Left lobe of liver (tissue), 2 donors: ENCODE measurements at places on chromosomes 2 and 18. TPM values are rescaled to one million over a fixed set of nuclear protein-coding genes. Genes with fewer than 3 reads are reported as not detected.

GRCh38 chr2:239857591-239857990, 167.6 kb downstream of the NDUFA10 start:
- DNase-seq = no peak

GRCh38 chr18:9521770-9522169, 46.5 kb downstream of the RALBP1 start:
- no peak for DNase-seq

C18orf63 gene
- not detected for total RNA-seq

SERPINB13 gene
- total RNA-seq = not detected

DNAJC5G gene
- not detected for total RNA-seq

- no peak for DNase-seq
Measured at GRCh38 chr18:79030680-79031079, 38.5 kb upstream of the ATP9B start.

GRCh38 chr2:168525716-168526446, 69.8 kb downstream of the CERS6 start:
- no peak for DNase-seq

DNA sequence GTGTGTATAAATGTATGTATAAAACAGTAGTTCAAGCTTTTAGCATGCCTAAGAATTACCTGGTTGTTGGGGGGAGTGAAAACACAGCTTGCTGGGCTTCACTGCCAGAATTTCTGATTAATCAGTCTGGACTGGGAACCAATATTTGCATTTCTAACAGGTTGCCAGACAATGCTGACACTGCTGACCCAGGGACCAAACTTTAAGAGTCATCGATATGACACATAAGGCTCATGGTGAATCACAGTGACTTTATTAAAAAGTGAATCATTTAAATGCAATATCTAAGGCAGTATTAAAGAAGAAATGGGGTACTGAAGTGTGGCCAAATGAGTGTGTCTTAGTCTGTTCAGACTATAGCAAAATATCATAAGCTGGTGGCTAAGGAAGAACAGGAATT, 195.9 kb upstream of the DTNA start:
- DNase-seq = no peak

FAM228A gene
- 0.20 TPM for total RNA-seq

STPG4 gene
- total RNA-seq = not detected

TBR1 gene
- not detected for total RNA-seq

DNA sequence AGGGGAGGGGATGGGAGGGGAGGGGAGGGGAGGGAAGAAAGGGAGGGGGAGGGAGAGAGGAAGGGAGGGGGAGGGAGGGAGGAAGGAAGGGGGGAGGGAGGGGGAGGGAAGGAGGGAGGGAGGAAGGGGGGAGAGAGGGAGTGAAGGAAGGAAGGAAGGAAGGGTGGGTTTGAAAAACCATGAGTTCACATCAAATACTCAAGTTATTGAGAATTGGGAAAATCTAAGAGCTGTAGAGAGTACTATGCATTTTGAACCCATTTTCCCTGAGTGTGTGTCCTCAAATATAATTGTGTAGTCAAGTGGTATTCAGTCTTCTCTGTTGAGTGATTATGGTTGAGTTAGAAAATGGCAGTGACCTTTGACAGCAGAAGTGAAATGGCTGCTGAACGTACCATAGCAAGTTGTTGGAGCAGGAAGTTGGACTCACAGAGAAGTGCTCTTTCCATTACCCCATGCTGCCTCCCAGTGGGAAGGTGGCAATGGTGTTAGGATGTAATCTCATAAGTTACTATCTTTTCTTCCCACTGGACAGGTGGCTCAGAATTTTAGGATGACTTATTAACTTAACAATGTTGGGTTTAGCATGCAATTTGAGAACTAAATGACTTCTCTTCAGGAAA, 214.6 kb downstream of the SETBP1 start:
- no peak for DNase-seq

CRYGD gene
- total RNA-seq = not detected

DNA sequence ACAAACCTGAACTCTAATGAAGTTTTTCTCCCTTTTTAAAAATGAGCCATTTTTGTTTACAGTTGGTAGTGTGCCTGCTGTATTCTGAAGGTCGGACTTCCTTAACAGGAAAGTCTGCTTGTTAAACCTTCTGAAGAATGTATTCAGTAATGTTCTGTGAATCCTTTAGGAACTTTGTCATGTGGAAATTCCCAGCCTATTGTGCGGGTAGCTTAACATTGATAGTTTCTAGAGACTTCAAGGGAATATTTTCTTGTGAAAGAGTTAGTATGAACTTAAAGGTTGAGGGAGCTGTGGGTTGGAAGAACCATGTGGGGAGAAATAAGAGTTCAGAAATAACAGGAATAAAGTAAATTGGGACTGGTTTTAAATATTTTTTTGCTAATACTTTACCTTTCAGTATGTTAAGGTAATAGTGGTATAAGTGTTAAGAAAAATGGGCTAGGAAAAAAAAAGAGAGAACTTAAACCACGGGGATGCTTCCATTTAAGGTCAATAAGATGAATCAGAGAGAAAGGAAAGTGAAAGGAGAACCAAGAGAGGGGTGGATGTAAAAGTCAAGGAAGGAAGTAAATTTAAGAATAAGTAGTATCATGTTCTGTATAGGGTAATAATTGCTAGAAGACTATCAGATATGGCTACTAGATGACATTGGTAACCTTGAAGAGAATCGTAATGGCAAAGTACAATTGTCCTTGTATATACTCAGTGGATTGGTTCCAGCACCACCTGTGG, 90.5 kb downstream of the PMS1 start:
- no peak for DNase-seq

TCF7L1 gene
- 5.7 TPM for total RNA-seq

GRCh38 chr18:45998244-45998643, 31.1 kb upstream of the EPG5 start:
- DNase-seq = no peak

DNA sequence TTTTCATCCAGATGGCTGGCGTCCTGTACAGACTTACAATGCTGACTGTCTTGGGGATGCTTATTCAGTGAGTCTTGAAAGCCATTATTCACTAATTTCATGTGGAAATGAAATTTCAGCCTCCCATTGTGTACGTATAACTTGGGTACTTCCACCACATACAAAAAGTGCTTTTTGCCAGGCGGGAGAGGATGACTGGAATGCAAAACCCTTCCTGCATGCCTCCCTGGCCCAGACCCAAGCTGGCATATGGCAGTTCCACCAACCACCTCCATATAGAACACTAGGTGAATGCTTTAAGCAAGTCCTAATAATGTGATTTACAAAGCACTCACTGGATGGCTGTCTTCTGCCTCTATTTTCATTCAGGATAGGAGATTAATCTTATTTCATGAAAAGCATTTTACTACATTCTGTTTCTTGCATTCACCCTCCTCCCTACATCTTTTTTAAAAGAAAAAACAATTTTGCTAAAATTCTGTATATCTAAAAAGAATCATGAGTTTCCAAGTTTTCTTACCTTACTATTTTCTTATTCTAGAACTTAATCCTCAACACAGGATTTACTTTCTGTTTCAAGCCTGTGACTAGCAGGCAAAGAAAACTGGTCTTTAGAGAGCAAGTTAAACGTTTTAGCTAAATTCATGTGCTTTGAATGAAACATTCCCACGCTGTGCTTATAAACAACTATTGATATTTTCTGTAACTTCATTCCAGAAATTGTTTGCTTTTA, 327.6 kb downstream of the NCKAP5 start:
- no peak for DNase-seq

GRCh38 chr2:207483066-207483465, 46.7 kb upstream of the CREB1 start:
- DNase-seq = no peak

TGFA gene
- 5.0 TPM for total RNA-seq

- no peak for DNase-seq
Measured at GRCh38 chr2:76973610-76974009, 548.6 kb downstream of the LRRTM4 start.

DNA sequence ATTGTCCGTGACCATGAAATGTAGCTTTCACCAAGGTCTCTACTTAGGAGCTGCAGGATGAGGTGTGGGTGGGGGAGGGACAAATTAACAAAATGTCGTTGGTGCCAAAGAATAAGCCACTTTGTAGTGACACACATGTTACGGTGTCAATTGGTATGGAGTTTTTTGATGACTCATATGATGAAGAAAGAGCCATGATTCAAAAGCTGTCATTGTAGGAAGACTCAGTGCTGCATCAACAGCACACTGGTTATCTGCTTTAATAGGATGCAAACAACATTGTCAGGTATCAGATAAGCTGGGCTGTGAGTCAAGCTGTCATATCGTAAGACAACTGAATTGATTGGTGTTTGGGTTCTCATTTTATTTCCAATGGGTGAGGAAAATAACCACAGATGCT, 36.6 kb upstream of the BOD1L2 start:
- DNase-seq = no peak

GRCh38 chr18:51275712-51276476, 78.4 kb upstream of the MEX3C start:
- DNase-seq = no peak

FBLN7 gene
- total RNA-seq = 5.1 TPM

GRCh38 chr2:147468349-147468748, 376.5 kb upstream of the ACVR2A start:
- no peak for DNase-seq

DNA sequence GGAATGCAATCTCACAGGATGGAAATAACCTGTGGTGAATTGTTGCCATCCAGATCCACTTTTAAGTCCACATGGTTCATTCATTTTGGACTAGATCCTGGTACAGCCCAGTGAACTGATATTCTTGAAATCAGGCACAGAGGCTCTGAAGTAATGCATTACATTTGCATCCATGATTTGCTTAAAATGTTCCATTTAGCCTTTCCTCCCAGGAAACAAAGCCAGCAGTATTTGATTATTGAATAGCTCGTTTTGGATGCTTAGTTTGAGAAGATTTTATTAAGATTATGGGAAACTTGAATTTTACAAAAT, 995.8 kb upstream of the CDH2 start:
- no peak for DNase-seq

UBE2E3 gene
- total RNA-seq = 23.4 TPM

DNA sequence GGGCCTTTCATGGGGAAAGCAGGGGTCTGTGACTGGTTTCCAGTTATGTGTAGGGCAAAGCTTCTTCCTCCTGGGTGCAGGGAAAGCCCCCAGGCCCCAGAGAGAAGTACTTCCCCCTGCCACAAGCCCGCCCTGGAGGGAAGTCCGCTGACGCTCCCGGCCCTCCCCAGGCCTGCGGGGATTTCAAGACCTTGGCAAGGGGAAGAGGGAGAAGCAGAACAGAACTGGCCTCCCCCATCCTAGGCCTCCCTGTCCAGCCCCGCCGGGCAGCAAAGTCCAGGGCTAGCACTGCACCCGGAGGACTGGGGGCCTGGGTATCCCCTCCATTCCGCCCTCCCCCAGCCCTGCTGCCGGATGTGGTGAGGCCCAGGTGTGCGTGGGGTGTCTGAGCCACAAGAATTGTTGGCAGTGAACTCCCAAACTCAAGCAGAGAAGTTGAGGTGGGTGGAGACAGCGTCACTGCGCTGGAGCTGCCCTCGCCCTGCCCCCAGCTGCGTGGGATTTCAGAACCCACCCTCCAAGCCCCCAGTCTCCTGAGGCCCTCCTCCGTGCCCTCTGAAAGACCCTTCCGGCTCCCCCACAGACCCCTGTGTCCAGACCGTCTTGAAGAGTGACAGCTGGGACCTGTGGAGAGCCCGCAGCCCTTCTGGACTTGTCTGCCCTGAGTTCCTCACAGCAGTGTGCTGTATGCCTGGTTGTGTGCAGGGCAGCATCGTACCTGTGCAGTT, 1.1 kb upstream of the DUSP2 start:
- DNase-seq = peak; percentile 56

GRCh38 chr2:183610724-183611123, 486.5 kb downstream of the NUP35 start:
- no peak for DNase-seq

MYL1 gene
- not detected for total RNA-seq

DNA sequence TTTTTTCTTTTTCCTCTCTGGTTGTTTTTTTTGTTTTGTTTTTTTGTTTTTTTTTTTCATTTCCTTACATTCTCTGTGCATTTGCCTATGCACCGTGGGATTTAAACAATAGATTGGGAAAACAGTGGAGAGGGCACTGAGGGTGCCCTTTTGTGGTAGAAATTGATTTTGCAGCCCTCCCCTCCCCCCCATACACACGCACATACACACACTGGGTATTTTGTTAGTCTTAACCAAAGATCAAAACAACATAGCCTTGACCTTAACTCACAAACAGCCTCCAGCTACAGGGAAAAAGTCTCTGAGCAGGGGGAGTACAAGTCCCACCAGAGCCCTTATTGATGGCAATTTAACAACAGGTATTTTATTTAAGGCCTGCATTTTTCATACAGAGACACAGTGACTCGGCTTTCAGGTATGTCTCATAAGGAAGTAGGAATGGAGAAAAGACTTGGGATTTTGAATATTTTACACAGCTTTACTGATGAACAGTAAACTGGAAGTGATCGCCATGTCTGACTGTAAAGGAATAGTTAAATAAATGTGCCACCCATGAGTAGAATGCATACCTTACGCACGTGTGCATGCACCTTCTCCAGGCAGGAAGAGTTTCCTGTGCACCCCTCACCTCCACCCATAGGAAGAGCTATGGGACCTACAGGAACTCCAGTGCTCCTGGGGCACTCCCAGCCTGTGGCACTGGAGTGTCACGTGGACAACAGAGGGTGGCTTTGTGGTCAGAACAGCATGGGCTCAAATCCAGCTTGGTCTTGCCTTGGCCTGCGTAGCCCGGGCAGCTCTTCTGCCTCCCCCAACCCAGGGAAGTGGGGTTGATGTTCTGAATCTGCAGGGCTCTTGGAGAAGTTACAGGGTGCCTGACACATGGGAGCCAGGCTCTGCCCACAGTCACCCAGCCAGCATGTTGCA, 266.4 kb downstream of the ANAPC1 start:
- DNase-seq = peak; percentile 64

PLB1 gene
- total RNA-seq = 0.45 TPM

- DNase-seq = peak; percentile 21
Measured at GRCh38 chr2:108911401-108911800, 77.6 kb downstream of the EDAR start.

HMSD gene
- 0.23 TPM for total RNA-seq

IMPA2 gene
- total RNA-seq = 51.3 TPM

DNA sequence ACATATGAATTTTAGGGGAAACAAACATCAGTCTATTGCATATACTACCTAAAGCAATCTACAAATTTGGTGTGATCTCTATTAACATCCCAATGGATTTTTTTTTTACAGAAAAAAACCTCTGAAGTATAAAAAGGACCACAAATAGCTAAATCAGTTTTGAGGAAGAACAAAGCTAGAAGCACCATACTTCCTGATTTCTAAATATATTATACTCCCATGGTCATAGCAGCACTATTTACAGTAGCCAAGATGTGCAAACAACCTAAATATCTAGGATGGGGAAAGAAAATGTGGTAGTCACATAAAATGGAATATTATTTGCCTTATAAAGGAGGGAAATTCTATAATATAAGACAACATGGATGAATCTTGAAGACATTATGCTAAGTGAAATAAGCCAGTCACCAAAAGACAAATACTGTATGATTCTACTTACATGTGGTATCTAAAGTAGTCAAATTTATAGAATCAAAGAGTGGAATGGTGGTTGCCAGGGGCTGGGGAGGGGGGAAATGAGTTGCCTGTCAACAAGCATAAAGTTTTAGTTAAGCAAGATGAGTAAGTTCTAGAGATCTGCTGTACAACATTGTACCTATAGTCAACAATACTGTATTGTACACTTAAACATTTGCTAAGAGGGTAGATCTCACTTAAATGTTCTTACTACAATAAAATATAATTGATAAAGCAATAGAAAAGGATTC, 17.6 kb upstream of the CASP8 start:
- DNase-seq = no peak
